ENCODE measurements at places on chromosomes 1 and 21. TPM values are rescaled to one million over a fixed set of nuclear protein-coding genes. Genes with fewer than 3 reads are reported as not detected.

Gene OR2G6
- total RNA-seq: not detected

- DNase-seq: no peak
Observed at GRCh38 chr1:110280804-110281203, 58.4 kb upstream of the RBM15 start.

Gene MED8
- total RNA-seq: 30.2 TPM

DNA sequence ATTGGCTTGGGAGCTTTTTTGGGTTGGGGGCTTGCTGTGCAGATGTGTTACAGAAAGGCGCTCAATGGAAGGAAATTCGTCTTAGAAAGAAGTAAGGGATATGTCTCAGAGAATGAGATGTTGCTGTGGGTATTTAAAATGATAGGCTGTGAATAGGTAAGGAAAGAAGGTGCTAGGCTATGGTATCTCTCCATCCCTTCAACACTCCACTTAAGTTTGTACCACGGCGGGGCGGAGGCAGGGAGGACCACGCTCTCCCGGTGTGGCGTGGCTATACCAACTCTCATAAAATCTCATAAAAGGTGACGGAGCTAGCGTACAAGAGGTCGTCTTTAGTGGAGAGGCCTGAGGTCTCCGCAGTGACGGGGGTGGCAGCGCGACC, 305 bp upstream of the RPS6KC1 start:
- DNase-seq: no peak

GRCh38 chr21:42679319-42680057, 26.1 kb downstream of the PDE9A start:
- DNase-seq: no peak

Gene KRTAP21-2
- not detected for total RNA-seq

DNA sequence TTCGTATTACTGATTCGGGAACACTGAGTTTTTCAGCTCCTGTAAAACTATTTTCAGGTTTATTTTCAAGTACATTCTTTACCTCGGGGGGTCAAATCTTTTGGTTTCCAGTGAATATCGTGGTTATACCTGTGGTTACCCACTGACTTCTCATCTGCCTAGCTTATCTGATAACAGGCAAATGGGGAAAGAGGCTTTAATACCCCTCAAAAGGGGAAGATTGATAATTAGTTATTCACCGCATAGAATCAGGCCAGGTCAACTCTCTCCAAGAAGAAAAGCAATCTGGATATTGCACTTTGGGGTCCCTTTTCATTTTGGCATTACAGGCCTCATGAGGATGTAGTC, 23.0 kb downstream of the RUNX1 start:
- DNase-seq: no peak

DNA sequence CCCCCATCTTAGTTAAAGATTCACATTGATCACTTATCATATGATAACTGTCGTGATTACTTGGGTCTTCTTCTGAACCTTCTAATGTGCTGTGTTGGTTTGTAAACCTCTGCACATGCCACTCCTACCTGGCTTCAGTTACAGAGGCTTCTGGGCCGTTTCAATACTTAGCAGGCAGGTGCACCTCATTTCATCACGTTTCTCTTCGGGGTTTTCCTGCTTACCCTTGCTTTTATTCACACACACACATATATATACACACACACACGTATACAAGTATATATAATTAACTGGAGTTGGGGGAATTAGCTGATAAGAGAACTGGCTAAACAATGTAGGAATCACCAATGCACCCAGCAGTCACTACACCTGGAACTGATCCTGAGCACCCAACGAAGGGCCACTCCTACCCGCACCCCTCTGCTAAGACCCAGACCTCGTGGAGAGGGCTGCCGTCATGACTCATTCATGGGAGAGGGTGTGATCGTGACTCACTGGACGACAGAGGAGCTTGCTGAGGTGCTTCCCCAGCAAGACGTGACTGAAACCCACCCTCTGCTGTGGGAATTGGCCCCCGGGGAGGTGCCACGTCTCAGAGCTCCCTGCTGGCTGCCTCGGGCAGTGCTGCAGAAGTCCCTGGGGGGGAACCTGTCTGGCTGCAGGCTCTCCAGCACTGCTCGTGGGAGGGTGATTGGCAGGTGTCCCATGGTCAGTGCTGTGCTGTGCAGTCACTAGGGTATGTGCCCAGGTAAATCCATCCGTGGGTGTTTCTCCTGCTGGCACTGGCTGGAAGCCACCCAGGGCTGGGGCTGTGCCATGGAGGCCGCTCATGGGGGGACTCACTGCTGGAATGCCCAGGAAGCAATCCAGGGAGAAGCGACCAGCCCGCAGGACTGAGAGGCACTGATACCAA, 166.6 kb downstream of the DYRK1A start:
- DNase-seq: no peak

GRCh38 chr1:208577381-208577905, 333.3 kb upstream of the PLXNA2 start:
- DNase-seq: no peak

GRCh38 chr1:44016041-44016889, 15.0 kb downstream of the SLC6A9 start:
- DNase-seq: no peak

Measured in activated CD4-positive, alpha-beta T cell treated with anti-CD3 and anti-CD28 coated beads, Interleukin-2, amount 10 ng/mL, durations not matched to agents 7 days and 5 days (primary cell).